NCI-H2029 (cell line): ENCODE measurements at places on chromosomes 3 and 15.
A peak's percentile ranks its signal among the peaks of the same experiment; 100 is the strongest.

GRCh38 chr15:74367296-74367854 lies at the start of gene CYP11A1:
CYP11A1 (minus strand) TSS chr15:74367646; CDS start chr15:74367585, 61 bp downstream.
- no peak for DNase-seq

DNA sequence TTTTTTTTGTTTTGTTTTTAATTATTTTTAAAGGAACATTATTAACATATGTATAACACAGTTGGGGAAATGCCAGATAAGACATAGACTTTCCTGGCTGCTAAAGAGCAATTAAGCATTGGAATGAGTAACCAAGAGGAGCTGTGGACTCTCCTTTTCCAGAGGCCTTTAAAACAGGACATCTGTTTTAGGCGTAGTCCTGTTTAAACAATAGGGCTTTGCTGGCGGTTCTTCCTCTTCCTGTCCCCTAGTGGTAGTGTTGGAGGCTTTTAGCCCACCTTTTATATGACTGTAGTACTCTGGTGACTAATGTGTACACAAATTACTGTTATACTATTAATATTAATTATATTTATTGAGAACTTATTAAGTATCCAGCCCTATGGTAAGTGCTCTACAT lies 81.9 kb downstream of the PPARG start:
- DNase-seq = no peak

- DNase-seq = peak; percentile 44
These were observed 65.8 kb downstream of the MB21D2 start for GRCh38 chr3:192851821-192852372.

DNA sequence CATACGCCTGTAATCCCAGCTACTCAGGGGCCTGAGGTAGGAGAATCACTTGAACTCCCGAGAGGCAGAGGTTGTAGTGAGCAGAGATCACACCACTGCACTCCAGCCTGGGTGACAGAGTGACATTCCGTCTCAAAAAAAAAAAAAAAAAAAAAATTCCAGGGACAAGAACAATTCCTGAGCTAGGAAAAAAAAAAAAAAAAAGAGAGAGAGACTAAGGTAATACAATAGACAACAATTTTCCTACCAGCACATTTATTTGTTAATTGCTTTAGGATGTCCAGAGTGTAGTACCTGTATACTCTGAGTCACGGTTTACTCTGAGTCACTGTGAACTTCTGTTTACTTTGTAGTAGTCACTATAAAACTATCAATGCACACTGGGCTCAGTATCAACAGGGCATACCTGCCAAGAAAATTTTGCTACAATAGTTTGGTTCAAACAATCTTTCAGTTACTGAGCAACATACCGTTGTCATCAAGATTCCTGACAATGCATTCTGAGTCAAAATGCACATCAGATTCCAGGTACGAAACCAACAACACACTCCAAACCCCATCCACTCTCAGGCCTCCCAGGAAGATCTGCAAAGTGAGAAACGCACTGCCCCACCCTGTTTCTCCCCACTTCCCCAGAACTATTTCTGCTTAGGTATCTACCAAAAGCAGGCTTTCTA lies 28.3 kb downstream of the IGF2BP2 start:
- peak; percentile 48 for DNase-seq

DNA sequence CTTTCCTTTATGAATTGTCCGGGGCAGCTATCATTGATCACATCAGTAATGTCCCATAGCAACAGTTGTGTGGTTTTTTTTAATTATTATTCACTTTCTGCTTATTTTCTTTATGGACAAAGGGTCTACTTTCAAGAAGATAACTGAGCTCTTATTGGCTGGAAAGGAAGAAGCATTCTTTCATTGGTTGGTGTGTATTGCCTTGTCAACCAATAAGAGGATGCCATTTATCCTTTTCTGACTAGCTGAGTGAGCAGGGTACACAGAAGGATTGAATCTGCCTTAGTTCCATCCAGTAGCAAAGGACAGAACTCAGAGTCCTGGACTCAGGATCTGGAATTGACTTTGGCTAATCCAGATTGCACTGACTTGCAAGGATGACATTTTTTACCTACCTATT lies 13.2 kb upstream of the AEN start:
- no peak for DNase-seq

GRCh38 chr3:158494673-158495072 lies 76.3 kb upstream of the MLF1 start:
- no peak for DNase-seq

GRCh38 chr3:107578523-107578922 lies 55.8 kb downstream of the BBX start:
- no peak for DNase-seq

DNA sequence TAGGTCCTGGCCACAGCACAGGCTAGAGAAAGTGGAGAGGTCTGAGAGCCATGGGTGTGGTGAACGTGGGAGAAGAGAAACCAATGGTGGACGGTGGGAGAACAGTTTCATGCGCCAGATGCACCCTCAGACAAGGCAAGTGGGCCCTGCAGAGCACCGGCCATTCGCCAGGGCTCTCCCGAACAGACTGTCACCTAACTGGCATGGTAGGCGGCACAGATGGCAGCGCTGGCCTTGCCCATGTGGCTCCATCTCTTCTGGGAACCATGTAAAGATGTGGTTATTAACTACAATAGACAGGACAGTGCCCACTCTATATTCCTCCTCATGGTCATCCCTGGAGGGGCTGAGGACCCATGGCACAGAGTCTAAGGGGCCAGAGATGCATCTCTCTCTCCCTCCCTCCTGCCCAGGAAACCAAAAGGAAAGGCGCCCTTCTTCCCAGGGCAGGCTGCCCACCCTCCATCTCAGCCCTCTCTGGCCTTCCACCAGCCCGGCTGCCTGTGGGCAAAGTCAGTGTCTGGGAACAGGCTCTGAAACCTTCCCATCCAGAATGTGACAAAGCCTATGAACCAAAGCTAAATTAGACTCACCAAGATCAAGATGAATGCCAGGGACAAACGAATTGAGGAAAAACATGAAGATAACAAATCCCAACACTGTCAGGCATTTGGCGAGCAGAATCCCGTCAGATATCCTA lies 147.8 kb downstream of the OCA2 start:
- no peak for DNase-seq

DNA sequence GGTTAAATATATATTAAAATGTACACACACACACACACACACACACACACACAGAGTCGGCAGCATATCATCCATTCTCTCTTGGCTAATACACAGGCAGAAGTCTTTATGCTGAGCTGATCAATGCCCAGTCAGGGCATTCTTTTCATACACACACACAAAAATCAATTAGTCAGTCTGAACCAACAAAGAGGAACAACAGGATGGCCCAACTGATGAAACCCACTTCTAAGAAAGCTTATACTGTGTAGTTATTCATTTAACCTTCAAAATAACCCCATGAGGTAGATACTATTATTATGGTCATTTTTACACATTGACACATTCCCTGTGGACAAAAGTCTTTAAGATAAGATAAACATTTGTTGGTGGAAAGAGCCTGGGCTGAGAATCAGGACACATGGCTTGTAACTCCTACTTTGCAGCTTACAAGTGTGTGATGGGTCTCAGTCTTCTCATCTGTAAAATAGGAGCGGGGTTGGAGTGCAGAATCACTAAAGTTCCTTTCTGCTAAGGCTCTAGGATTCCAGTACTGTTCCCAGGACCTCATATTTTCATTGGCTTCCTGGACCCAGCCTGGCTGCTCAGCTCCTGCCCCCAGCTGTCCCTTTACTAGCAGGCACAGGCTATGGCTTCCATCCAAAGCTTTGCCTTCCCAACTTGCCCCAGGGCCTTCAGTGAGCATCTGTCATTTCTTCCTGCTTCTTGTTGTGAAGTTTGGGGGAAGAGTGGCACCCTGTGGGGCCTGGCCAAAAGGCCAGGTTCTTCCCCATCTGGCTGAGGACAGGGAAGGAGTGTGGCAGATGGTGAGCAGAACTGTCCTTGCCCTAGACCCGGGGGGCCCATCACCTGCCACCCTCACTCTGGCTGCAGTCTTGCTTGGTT lies 27.2 kb upstream of the GLCE start:
- no peak for DNase-seq

DNA sequence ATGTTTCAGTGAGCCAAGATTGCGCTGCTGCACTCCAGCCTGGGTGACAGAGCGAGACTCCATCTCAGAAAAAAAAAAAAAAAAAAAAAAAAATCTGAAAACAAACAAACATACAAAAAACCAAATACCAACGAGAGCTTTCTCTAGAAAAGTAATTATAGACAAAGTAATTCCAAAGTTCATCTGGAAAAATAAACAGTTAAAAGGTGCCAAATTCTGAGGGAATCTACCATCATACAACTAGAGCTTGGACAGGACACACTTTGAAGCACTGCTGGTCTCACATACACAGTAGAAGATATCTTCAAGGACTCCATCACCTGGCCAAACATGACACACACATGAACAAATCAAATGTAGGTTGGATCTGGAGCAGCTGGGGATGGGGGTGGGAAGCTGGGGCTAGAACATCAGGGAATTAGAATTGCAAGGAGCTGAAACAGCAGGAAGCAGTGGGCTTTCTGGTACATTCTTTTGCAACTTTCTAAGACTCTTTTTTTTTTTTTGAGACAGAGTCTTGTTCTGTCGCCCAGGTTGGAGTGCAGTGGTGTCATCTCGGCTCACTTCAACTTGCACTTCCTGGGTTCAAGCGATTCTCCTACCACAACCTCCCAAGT lies 41.1 kb upstream of the CTSH start:
- DNase-seq = no peak

- no peak for DNase-seq
These were observed 219.3 kb upstream of the TTC14 start for GRCh38 chr3:180382638-180383180.

DNA sequence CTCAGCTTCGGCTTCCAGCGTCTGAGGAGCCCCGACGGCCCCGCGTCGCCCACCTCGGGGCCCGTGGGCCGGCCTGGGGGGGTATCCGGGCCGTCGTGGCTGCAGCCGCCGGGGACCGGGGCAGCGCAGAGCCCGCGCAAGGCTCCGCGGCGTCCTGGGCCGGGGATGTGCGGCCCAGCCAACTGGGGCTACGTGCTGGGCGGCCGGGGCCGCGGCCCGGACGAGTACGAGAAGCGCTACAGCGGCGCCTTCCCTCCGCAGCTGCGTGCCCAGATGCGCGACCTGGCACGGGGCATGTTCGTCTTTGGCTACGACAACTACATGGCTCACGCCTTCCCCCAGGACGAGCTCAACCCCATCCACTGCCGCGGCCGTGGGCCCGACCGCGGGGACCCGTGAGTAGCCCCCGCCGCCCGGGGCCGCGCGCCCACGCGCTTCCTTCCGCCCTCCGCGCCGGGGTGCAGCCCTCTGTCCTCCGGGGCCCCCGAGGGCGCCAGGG lies 462 bp downstream of the EDEM1 start:
- peak; percentile 32 for DNase-seq

- no peak for DNase-seq
These were observed 48.0 kb downstream of the UNC13C start for GRCh38 chr15:54026258-54026657.

DNA sequence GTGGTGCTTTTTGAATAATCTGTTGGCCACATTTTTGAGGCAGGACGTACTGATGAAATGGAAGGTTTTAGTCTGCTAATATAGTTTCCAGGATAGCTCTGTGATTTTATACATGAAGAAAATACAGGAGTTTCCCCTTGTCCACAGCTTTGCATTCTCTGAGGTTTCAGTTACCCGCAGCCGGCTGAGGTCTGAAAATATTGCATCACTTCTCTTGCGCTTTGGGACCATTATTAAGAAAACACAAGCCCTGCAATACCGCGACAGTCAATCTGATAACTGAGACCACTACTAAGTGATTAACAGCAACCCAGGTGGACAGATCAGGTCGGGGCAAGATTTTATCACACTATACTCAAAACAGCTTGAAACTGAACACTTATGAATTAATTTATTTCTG lies 33.0 kb downstream of the BLM start:
- DNase-seq = no peak

DNA sequence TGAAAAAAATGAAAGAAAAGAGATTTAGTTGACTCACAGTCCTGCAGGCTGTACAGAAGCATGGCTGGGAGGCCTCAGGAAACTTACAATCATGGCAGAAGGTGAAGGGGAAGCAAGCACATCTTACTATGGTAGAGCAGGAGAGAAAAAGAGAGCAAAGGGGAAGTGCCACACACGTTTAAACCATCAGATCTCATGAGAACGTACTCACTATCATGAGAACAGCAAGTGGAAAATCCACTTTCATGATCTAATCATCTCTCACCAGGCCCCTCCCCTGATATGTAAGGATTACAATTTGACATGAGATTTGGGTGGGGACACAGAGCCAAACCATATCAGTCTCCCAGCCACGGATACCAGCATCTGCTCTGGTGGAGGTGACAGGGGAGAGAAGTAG lies 50.8 kb upstream of the CPOX start:
- DNase-seq = no peak

GRCh38 chr3:76661527-76662250 lies 378.2 kb upstream of the ROBO2 start:
- DNase-seq = no peak

DNA sequence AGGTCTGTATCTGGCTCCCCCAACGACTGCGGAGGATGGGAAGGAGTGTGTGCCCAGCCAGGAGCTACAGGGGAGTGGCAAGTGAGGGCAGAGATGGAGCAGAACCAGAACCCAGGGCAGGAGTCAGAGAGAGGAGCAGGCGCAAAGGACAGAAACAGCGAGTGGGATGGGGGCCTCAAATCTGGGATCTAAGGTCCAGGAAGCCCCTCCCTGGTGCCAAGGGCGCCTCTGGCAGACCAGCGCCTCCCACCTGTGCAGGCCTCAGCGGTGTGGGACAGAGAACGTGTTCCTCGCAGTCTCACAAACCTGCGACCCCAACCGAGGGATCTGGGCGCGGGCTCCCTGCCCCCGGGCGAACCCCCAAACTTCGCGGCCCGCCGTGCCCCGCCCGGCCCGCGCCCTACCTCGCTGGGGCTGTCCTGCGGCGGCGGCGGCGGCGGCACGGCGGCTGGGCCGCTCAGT lies 301 bp downstream of the PCBP4 start:
- no peak for DNase-seq

- DNase-seq = no peak
These were observed 222.5 kb downstream of the SHQ1 start for GRCh38 chr3:72625602-72626337.

GRCh38 chr3:50292159-50293078 lies at the start of gene IFRD2:
IFRD2 (minus strand) TSS chr3:50292429; CDS start chr3:50292274, 155 bp downstream.
- DNase-seq = peak; percentile 86

GRCh38 chr15:83030021-83030420 lies 18.6 kb upstream of the C15orf40 start:
- no peak for DNase-seq

- peak; percentile 72 for DNase-seq
These were observed 593.4 kb upstream of the TGFBR2 start for GRCh38 chr3:30012941-30013543.

GRCh38 chr3:194925614-194926013 lies 239.9 kb downstream of the FAM43A start:
- no peak for DNase-seq

DNA sequence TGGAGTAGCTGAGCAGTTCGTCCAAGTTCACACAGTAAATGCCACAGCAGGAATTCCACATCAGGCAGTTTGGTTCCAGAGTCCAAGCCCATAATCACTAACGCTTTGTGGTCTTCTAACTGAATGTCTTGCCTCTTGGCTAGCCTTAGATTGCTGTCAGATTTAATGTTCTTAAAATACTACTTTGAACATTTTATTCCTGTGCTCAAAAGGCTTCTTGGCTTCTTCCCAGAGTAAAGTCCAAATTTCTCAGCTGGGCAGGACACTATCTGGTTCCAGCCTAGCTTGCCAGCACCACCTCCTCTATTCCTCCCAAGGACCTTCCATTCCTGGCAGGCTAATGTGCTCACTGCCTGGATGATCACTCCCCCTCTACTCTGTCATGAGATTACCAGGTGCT lies 256.9 kb downstream of the SQOR start:
- DNase-seq = no peak

- no peak for DNase-seq
These were observed 125.9 kb downstream of the TPRA1 start for GRCh38 chr3:127464642-127465041.
